Progenitor cell of endocrine pancreas (in vitro differentiated cells): ENCODE measurements at places on chromosomes 7 and 10.

DNA sequence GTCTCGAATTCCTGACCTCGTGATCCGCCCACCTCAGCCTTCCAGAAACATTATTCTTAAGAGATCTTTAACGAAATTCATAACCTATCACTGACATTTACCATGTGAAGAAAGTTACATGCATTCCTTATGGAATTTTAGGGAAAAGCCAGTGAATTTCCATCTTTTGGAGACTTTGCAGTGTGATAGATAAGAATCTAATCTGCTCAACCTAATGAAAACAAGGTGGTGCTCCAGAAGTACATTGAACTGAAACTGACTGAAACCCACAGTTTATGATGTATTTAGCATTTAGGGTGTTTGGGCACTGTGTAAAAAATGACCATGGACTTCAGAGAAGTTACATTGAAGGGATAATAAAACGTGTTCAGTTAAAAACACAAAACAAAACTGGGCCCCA, 43.6 kb downstream of the SRI start:
- no peaks in the 10 kb centered on the region for H3K4me1 ChIP-seq
- no peak for DNase-seq
- H3K4me3 ChIP-seq, result no peak overlapping the region
- H3K27ac ChIP-seq, result no peak overlapping the region
- no peaks in the 10 kb centered on the region for H3K27me3 ChIP-seq
- H3K36me3 ChIP-seq, result no peaks in the 10 kb centered on the region

DNA sequence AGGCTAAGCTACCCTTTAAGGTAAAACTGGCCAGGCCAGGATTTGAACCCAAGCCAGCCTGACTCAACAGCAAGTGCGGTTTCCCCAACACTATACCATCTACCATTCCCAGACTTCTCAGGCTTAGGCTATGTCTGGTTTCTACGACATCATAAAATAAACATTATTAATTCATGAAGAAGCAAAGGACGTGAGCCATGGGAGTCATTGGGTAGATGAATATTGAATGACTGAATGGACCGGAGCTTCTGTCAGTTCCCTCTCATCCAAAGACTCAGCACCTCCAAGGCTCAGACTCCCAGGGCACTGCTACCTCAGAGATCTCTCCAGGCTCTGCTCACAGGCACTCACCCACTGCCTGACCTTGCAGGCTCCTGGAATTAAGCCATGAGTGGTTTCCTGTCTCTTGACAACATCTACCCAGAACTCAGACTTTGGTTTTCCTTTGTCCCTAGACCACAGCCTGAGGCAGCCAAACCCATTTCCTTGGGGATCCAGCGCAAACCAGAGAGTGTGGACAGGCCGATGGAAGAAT, 64.6 kb upstream of the STEAP1B start:
- no peaks in the 10 kb centered on the region for H3K27me3 ChIP-seq
- no peaks in the 10 kb centered on the region for H3K36me3 ChIP-seq
- H3K4me1 ChIP-seq, result peaks cover 35% of the 10 kb centered on the region
- DNase-seq, result no peak
- H3K4me3 ChIP-seq, result no peak overlapping the region

GRCh38 chr10:29397221-29397620, 108.4 kb downstream of the LYZL1 start:
- H3K27me3 ChIP-seq, result peaks cover 2% of the 10 kb centered on the region
- DNase-seq, result no peak
- no peak overlapping the region for H3K4me3 ChIP-seq
- no peak overlapping the region for H3K27ac ChIP-seq

DNA sequence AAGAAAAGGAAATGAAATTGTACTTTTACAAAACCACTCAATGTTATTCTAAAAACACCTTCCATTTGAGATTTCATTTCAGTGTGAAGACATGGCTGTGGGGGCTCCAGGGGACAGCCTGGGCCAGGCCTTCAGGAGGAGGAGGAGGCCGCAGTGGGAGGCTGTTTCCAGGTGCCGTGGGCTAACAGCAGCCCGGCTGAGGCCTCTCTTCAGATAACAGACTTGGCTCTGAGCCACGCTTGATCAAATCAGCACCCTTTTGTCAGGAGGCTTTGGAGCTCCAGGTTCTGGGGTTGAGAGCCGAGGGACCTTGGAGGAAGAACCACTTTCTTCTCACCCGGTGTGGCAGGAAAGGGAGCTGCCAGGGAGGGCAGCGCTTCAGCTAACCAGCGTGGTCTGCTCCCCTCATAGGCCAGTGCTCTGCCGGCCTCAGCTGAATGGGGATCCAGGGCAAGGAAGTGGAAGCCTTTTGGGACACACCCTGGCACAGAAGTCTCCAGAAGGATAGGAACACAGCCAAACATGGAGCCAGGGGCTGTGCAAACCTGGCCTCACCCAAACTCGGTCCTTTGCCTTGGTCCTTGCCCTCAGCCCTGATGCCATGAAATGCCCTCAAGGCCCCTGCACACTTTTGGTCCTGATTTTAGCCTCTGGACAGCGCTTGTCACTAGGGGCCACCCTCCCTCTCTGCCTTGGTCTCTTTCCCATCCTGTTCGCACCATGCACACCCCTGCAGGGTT, 23.5 kb upstream of the CHST15 start:
- H3K4me1 ChIP-seq, result no peaks in the 10 kb centered on the region
- no peaks in the 10 kb centered on the region for H3K36me3 ChIP-seq
- H3K4me3 ChIP-seq, result no peak overlapping the region
- peaks cover 23% of the 10 kb centered on the region for H3K27me3 ChIP-seq

GRCh38 chr10:44951576-44952226, 7.9 kb upstream of the RASSF4 start:
- peaks cover 9% of the 10 kb centered on the region for H3K4me1 ChIP-seq
- H3K27me3 ChIP-seq, result no peaks in the 10 kb centered on the region
- H3K36me3 ChIP-seq, result peaks cover 13% of the 10 kb centered on the region

GRCh38 chr10:132554991-132555647, 17.5 kb downstream of the INPP5A start:
- H3K4me3 ChIP-seq, result no peak overlapping the region
- no peaks in the 10 kb centered on the region for H3K27me3 ChIP-seq
- DNase-seq, result no peak
- H3K4me1 ChIP-seq, result peaks cover 7% of the 10 kb centered on the region

DNA sequence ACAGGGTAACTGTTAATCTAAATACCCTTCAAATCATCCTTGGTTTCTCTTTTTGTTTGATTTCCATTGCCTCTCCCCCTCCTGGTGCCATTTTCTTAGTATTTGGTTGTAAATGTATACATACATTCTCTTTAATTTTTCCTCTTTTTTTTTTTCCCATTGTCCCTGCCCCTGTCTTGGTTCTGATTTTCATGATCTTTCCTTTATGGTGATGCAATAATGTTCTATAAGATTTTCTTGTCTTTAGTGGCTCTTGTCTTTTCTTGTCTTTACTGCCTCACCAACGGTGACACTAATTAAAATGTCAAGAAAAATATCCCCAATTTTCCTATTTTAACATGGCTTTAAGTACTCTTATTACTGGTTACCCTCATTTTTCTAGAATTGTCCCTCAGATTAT, 135.9 kb upstream of the POT1 start:
- H3K4me1 ChIP-seq, result peaks cover 13% of the 10 kb centered on the region
- no peak overlapping the region for H3K4me3 ChIP-seq
- no peak for DNase-seq
- no peaks in the 10 kb centered on the region for H3K36me3 ChIP-seq
- no peak overlapping the region for H3K27ac ChIP-seq

DNA sequence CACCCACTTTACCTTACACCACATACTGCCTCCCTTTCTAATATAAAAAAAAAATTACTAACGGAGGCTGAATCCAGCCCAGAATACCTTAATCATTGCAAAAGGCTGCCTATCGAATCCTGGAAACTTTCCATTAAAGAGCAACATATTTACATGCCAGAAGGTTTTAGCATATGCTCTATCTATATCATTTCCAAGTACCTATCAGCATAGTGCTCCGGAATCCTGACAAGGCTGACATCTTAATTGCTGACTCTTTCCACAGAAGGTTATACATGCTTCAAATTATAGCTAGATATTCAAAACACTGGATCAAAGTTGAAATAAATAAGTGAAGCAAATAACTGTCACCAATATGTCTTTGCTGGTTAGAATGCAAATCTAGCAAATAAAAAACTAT, 170.9 kb upstream of the CDK1 start:
- H3K27me3 ChIP-seq, result no peaks in the 10 kb centered on the region
- no peak overlapping the region for H3K27ac ChIP-seq
- no peak overlapping the region for H3K4me3 ChIP-seq
- no peaks in the 10 kb centered on the region for H3K36me3 ChIP-seq

- H3K27ac ChIP-seq, result no peak overlapping the region
- no peak for DNase-seq
- no peaks in the 10 kb centered on the region for H3K36me3 ChIP-seq
Measured at GRCh38 chr10:44516891-44517290, 132.0 kb upstream of the CXCL12 start.

GRCh38 chr10:114491419-114491818, 87.1 kb upstream of the AFAP1L2 start:
- H3K27ac ChIP-seq, result no peak overlapping the region
- H3K36me3 ChIP-seq, result peaks cover 8% of the 10 kb centered on the region
- DNase-seq, result no peak
- H3K4me1 ChIP-seq, result peaks cover 16% of the 10 kb centered on the region
- H3K27me3 ChIP-seq, result no peaks in the 10 kb centered on the region

DNA sequence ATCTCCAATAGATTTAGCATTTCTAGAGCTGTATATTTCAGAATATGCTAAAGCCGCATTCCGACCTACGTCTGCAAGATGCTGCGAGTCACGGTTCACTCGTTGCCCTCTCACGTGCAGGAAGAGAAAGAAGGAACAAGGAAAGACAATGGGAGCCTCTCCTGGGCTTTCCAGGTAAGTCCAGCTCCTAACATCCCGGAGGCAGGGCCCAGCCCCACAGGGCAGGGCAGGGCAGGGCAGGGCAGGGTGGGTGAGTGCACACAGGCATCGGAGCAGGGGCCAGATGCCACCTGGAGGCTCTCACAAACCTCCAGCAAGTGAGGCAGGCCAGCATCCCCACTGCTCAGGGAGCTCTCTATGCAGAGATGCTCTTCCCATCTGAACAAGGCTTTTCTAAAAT, 50.8 kb downstream of the VOPP1 start:
- H3K4me3 ChIP-seq, result no peak overlapping the region
- H3K36me3 ChIP-seq, result peaks cover 3% of the 10 kb centered on the region
- H3K27me3 ChIP-seq, result no peaks in the 10 kb centered on the region
- H3K27ac ChIP-seq, result no peak overlapping the region
- DNase-seq, result no peak

- H3K27me3 ChIP-seq, result no peaks in the 10 kb centered on the region
- no peak for DNase-seq
- peaks cover 21% of the 10 kb centered on the region for H3K4me1 ChIP-seq
- H3K36me3 ChIP-seq, result peaks cover 11% of the 10 kb centered on the region
Measured at GRCh38 chr7:94955807-94956206, 48.4 kb downstream of the PPP1R9A start.

DNA sequence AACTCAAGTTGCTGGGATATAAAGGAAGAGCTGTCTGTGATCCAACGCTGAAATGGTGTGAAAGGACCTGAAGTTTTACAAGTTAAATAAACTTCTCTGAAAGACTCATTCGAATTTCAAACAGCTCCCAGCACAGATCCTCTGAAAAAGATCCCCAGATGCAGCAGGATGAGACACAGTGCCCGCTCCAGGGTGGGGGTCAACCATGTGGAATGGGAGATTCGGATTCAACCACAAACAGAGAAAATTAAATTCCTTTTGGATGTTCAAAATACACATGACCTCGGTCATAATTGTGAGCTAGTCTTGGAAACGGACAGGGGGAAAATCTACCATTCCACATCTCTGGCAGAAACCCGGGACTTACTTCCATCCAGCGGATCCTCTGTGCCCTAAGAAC, 119.6 kb downstream of the PRKAG2 start:
- no peaks in the 10 kb centered on the region for H3K36me3 ChIP-seq
- no peaks in the 10 kb centered on the region for H3K4me1 ChIP-seq
- peaks cover 39% of the 10 kb centered on the region for H3K27me3 ChIP-seq
- no peak overlapping the region for H3K27ac ChIP-seq
- no peak overlapping the region for H3K4me3 ChIP-seq

DNA sequence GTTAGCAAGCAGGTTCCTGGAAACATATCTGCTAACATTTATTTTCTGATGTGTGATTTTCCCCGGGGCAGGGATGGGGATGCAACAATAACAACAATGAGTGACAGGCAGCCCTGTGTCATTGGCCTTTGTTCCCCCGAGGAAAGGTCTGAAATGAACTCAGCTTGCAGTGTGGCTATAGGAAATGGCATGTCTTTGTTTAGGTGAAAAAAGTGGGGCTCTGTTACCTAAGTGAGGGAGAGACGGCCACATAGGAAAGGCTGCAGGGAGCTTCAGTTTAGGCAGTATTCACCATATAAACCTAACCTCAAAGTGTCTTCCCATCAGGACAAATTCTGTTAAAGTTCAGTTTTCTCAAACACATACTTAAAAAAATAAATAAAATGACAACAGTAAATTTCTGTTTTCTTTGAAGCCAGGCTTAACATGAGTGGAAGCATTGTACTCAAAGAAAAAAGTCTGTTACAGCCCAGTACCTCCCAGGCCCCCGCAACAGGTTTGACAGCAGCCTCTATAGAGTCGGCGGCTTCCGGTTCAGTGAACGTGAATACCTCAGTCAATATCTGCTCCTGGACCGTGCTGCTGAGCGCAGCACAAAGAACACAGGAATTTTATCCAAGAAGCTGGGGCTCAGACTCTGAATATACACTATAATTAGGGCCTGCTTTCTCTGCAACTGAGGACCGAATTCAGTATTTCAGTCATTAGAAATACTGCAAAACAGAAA, 168.3 kb downstream of the GLI3 start:
- no peak overlapping the region for H3K4me3 ChIP-seq
- DNase-seq, result no peak
- H3K27me3 ChIP-seq, result peaks cover 73% of the 10 kb centered on the region
- peaks cover 8% of the 10 kb centered on the region for H3K4me1 ChIP-seq
- H3K36me3 ChIP-seq, result no peaks in the 10 kb centered on the region

DNA sequence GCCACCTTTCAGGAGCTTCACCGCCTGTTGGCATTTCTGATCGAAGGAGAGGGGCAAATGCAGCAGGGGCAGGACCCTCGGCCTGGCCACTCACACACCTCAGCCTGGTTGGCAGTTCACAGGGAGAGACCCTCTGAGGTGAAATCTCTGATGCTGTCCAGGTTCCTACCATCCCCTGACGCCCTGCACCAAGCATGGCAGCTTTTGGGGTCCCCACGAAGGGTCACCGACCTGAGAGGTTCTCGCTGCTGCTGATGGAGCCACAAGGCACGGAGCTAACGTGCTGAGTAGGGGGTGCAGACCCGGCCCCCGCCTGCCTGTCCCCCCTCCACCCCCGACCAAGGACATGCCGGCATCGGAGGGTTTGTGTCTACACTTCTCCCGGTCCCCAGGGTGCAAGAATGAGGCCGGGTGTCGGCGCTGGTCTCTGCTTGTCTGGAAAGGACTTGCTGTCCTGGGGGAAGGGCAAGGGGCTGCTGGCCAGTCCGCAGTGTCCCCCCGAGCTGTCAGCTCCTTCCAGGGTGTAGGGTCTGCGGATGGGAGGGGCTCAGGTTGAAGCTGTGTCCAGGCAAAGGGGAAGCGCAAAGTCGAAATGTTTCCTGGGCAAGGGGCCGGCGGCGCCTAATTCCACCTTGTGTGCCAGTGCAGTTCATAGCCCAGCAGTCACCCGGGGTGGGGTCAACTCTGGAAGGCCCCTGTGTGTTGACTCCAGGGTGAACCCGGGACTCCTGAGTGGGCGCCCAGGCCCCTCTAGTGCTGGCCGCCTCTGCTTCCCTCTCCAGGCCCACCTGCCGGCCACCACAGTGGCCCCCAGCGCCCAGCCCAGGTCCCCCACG, 132.6 kb downstream of the DNAJB6 start:
- H3K4me1 ChIP-seq, result peaks cover 13% of the 10 kb centered on the region
- no peak for DNase-seq
- H3K27ac ChIP-seq, result no peak overlapping the region
- H3K36me3 ChIP-seq, result peaks cover 7% of the 10 kb centered on the region
- H3K27me3 ChIP-seq, result peaks cover 67% of the 10 kb centered on the region

- no peak overlapping the region for H3K4me3 ChIP-seq
- no peak for DNase-seq
- peaks cover 4% of the 10 kb centered on the region for H3K36me3 ChIP-seq
- H3K4me1 ChIP-seq, result peaks cover 18% of the 10 kb centered on the region
Measured at GRCh38 chr10:70228491-70228890, 4.7 kb downstream of the PPA1 start.
